ENCODE measurements at places on chromosomes 3 and 15. TPM values are rescaled to one million over a fixed set of nuclear protein-coding genes. Genes with fewer than 3 reads are reported as not detected.

Gene CCR5
- total RNA-seq, result 0.16 TPM

Gene TMCO5A
- total RNA-seq, result 0.10 TPM

Gene ROPN1
- not detected for total RNA-seq

Gene POTEB2
- not detected for total RNA-seq

Gene PTPN9
- 17.9 TPM for total RNA-seq

Gene BCHE
- 22.5 TPM for total RNA-seq

Gene FANCD2OS
- total RNA-seq, result not detected

Gene ITPKA
- 1.2 TPM for total RNA-seq

Gene TLR9
- total RNA-seq, result 0.34 TPM

Gene BAHD1
- 18.6 TPM for total RNA-seq

Gene MAP1A
- 32.7 TPM for total RNA-seq

Gene LRRC2
- total RNA-seq, result 1.2 TPM

Gene GOLGA8A
- 87.7 TPM for total RNA-seq

Gene MINDY2
- 19.7 TPM for total RNA-seq

DNA sequence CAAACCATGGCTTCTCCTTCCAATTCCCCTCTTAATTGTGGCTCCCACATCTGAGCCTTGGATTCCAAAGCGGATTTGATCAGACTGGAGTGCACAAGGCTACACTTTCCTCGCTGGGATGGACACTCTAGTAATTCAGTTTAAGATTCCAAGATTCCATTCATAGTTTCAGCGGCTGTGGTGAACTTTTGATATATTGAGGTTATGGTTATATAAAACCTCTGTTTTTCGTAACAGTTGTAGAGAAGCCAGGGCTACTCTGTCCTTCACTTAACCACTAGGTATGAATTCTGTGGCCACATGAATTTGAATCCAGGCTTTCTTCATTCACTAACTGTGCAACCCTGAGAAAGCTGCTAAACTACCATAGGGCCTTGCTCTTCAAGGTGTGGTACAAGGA, 67.9 kb upstream of the KY start:
- ATAC-seq, result no peak

GRCh38 chr15:71545923-71546322, 264.4 kb upstream of the NR2E3 start:
- no peak for ATAC-seq

DNA sequence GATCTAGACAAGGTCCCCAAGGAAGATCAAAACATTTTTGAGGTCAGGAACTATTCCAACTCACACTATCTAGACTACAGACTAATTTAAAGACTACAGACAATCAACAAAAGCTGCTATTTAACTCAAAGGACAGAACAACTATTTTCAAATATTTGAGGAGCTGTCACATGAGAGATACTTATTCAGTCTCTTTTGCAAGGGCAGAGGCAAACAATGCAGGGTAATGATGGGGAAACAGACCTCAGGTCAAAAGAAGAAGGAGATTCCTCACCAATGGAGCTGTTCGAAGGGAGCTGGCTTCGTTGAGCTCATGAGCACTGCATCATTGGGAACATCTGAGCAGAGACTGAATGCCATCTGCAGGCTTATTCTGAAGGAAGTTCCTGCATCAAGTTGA, 231.9 kb downstream of the DTWD1 start:
- ATAC-seq, result no peak

DNA sequence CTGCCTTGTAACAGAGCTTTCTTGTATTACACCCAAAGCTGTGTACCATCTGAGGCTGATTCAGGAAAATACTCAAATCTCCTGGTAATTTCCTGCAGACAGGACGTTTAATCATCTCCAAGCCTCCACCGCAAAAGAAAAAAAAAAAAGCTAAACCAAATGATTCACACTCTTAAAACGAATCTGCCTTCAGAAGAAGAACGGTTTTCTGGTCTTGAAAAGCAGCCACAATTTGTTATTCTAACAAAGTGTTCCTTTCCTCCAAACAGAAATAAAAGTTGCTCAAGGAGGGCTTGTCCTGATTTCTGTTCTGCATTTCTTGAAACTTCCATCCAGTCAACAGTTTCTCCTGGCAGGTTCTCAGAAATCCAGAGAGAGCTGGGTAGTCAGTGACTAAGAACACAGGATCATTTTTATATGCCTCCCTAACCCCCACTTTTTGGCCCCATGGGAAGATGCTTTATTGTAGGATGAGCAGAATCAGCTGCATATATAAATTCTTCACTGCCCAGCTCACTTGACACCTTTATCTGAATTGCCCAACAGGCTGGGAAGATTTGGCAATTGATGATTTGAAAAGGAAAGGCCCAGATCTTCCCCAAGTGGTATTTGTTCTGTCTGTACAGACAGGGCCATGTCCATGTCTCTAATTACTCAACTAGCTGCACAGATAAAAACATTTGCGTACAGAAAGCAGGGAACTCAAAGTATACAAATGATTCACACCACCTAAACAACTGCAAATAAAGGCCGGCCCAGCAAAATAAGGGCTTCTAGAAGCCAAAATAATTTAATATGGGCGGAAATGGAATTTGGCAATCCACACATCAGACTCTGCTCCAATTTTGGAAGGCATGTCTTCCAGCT, 41.0 kb upstream of the PRICKLE2 start:
- ATAC-seq, result peak; percentile 48

DNA sequence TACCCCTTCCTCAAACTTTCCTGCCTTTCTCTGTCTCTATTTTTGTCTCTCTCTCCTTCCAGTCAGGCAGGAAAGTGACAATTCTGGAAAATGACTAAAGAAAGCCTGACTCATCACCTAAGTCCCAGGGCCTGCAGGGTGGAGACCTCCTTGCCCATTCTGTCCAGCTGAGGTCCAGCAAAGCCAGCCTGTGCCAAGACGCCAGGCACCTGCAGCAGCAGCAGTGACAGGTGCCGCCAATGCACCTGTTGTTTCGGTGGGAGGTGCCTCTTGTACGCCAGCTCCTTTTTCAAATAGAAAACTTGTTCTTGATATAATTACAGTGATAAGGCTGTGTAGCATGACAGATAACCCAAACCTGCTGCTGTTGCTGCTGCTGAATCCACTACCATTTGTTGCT, 501.3 kb downstream of the NTRK3 start:
- peak; percentile 43 for ATAC-seq

- ATAC-seq, result no peak
Observed at GRCh38 chr3:36542186-36542585, 161.9 kb downstream of the STAC start.

GRCh38 chr3:57160765-57161538, 4.2 kb downstream of the IL17RD start:
- ATAC-seq, result no peak

GRCh38 chr3:177827511-177828207, 630.4 kb upstream of the TBL1XR1 start:
- ATAC-seq, result peak; percentile 19

DNA sequence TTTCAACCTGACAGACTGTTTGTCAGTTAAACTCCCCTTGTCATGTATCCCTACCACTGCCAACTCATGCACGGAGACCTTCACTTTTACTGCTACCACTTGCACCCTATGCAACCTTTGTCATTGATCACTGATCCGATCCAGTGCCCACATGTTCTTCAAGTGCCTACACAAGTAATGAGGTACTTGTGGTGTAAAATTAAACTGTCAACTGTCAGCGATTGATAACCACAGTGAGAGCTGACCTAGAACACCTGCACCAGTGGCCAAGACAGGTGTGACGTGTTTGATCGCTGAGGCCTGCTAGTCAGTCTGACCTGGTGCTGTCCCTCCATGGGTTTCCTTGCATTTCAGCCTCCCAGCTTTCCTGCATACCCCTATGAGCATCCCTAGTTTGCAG, 55.6 kb downstream of the MECOM start:
- no peak for ATAC-seq

DNA sequence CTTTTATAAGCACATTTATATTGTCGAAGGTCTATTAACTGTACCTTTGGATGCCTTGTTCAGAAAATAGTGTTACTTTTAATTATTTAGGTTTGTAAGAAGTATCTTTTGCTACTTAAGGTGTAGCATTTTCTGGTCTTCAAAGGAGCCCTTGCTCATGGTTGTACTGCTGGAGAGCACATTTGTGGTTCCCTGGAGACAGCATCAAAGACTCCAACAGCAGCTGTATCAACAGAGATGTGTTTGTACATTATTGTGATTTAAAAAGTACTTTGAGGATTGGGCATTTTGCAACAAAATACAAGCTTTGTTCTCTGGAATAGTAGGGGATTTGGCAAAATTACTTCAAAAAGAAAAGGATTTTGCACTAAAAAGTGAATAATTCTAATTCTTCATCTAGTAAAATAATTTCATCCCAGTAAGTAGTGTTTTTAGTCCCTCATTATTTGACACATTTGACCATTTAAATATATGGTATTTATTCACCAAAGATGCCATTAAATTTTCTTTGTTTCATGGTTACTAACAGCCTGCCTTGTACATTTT, 16.5 kb downstream of the TBC1D23 start:
- peak; percentile 69 for ATAC-seq

GRCh38 chr3:149917124-149917667, 53.5 kb downstream of the PFN2 start:
- no peak for ATAC-seq

- ATAC-seq, result no peak
Observed at GRCh38 chr3:196097373-196098154, 15.7 kb upstream of the TFRC start.

- peak; percentile 88 for ATAC-seq
Observed at GRCh38 chr3:12868039-12869034, 27.0 kb upstream of the RPL32 start.

GRCh38 chr15:65033659-65034269, 4.3 kb upstream of the MTFMT start:
- peak; percentile 10 for ATAC-seq

GRCh38 chr3:119468041-119468440, 722 bp upstream of the POGLUT1 start:
- no peak for ATAC-seq

GRCh38 chr3:174206607-174207192, 652.4 kb upstream of the NAALADL2 start:
- ATAC-seq, result peak; percentile 23

DNA sequence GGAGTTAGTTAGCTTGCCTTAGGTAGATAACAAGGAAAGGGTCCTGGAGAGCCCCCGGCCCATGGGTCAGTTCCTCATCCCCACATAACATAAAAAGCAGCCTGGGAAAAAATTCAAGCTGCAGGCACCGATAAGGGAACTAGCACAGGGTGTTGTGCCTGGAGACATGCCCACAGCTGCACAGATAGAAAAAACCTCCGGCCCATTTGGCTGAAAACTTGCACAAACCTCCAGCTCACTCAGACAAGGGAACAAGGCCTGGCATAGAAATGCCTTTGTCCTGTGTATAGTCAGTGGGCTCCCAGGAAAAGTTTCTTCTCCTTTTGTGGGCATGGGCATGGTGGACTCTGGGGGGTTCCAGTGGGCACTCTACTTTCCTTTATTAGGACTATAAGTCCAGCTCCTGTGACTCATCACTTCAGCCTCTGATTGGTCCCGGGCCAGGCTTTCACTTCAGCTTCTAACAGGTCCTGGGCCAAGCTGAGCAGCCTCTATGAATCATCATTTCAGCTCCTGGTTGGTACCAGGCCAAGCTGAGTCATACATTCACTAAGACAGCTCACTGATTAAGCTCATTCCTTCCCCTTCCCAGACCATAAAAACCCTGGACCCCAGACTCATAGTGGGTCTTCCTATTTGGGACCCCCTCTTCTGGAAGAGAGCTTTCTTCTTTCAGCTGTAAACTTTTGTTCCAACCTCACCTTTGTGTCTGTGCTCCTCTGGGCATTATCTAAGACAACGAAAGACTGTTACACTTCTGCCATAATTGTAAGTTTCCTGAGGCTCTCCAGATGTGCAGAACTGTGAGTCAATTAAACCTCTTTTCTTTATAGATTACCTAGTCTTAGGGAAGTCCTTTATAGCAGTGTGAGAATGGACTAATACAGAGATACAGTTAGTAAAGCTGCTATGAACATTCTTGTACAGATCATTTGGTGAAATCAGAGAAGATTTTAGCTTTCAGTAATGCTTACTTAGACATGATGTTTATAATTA, 348.0 kb upstream of the DPPA4 start:
- ATAC-seq, result peak; percentile 71

DNA sequence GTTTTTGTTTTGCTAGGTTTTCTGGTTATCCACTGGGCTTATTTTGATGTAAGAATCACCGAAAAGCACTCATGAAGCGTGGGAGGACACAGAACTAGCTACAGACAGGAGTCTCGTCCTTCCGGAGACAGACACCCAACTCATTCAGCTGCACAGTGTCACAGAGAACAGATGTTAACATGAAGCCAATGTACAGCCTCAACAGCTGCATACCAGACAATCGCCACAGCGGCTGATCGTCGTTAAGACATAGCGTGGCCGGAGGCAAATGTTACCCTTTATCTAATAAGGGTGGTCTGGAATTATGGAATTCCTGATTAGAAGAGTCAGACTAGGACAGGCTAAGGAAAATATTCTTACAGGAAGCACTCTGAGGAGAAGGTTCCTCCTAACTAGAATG, 1.1 kb upstream of the PYGO1 start:
- ATAC-seq, result no peak

- peak; percentile 76 for ATAC-seq
Observed at GRCh38 chr3:187130346-187131066, 8.8 kb downstream of the RPL39L start.

DNA sequence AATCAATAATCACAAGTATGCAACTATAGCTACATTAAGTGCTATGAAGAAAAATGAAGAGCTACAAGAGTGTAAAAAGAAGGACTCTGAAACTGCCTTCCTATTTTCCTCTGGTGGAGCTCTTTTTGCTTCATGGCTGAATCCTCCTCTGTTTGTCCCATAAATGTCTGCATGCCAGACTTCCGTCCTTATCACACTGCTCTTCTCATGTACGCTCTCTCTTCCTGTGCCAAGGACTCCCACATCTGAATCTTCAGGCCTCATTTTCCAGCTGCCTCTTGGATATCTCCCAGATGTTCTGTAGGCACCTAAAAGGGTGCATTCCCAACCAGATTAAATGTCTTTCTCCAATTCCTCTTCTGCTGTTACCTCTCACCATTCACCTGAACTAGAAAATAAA, 123.7 kb downstream of the MECOM start:
- no peak for ATAC-seq

DNA sequence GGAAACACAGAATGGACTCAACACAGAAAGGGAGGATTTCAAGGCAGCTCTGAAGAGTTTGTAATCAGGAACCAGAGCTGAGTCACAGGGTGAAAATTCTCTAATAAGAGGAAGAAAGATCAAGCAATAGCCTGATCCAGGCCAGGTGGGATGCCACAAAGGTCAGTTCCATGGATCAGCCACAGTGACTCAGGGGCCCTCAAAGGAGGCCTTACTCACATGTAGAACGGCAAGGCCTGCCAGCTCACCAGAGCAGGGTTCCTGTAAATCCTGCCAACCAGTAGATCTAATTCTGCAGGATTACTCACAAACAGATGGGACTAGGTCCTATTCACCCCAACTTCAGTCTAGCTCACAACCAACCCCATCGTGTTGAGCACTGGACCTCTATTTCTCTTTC, 78.3 kb upstream of the PPP2R3A start:
- ATAC-seq, result no peak

DNA sequence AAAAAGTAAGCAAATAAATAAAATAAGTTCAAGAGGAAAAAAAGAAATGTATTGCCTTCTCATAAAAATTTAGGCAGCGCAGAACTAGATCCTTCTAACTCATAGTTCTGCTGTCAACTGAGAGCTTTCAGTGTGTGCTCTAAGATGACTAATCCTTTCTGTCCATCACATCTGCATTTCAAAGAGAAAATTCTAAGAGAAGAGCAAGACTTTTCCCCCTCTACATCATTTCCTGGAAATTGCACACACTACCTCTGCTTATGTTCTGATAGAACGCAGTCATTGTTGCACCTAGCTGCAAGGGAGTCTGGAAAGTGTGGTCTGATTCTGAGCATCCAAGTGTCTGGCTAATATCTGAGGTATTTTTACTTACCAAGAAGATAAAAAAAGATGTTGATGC, 39.6 kb upstream of the SLCO3A1 start:
- ATAC-seq, result no peak

Data from motor neuron (in vitro differentiated cells).